Activated CD8-positive, alpha-beta memory T cell treated with anti-CD3 and anti-CD28 coated beads for 1 hour (primary cell): ENCODE measurements at places on chromosomes 3 and 15.

DNA sequence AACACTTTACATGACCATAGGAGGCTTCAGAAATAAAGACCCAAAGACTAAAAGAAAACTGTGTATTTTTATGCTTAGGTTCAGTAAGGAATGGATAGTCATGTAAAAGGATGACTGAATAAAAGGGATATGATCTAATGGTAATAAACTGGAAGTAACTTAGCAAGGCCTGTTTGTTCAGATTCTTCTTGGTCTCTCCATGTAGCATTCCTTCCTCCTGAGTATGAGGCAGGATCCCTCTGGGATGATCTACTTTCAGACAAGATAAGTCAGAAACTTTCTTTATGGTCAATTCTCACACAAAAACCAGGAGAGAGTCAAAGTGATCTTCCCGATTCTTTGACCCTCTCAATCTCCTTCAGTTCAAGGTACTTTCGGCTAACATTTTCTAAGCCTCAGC lies 340.8 kb upstream of the DCBLD2 start:
- no peak for DNase-seq

- no peak for DNase-seq
These were observed 33.7 kb downstream of the CRTC3 start for GRCh38 chr15:90563463-90563862.

DNA sequence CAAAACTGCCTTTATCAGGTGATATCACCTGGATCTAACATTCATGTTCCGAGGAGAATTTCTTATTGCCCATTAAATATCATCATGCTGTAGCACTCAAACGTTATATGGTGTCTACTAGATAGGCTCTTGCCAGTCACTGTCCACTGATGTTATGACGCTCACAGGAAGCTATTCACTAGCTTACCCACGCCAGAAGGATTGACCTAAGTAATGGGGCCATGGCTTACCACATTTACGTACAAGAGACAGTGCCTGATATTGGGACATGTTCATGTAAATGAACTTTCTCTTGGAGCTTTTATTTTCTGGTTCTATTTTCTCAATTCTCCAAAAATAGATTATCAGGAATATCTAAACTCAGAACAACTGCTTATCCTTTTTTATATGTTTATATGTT lies 91.7 kb upstream of the NAALADL2 start:
- DNase-seq = no peak

GRCh38 chr3:132253262-132253878 lies 63.8 kb upstream of the ACP3 start:
- DNase-seq = no peak

GRCh38 chr3:16456784-16457415 lies 56.6 kb downstream of the RFTN1 start:
- no peak for DNase-seq

DNA sequence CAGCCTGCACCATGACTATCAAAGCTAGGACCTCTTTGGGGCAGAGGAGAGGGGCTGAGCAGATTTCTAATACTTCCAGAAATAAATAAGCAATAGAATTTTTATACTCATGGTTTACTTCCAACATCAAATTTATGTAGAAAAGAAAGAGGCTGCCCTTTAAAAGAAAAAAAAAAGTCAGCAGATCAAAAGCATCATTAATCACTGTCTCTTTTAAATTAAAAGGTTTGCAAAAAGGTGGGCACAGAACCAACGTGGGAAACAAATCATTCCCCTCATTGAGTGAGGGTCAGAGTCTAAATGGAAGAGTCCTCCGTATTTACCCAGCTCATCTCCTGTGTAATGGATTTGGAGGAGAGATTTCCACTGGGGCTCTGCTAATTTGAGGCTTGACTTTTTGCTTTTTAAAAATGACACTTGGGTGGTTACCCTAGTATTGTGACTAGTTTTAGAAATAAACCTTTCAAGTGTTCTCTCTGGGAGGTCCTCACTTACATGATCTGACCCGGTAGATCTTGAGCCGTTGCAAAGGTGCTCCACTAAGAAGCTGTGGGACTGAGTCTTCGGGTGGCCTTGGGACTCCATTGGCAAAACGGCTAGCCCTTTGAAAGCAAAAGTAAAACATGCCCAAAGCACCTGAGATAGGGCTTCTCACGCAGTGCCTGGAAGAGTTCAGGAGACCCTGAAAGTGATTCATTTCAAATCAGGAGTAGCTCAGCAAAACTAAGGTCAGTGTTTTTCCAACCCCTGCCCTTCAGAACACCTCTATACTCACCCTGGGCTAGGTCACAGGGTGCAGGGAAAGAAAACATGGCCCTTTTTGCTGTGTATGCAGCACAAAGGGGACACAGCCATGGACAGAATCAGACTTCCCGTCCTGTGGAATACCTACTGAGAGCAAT lies 320.9 kb downstream of the FOXP1 start:
- no peak for DNase-seq

DNA sequence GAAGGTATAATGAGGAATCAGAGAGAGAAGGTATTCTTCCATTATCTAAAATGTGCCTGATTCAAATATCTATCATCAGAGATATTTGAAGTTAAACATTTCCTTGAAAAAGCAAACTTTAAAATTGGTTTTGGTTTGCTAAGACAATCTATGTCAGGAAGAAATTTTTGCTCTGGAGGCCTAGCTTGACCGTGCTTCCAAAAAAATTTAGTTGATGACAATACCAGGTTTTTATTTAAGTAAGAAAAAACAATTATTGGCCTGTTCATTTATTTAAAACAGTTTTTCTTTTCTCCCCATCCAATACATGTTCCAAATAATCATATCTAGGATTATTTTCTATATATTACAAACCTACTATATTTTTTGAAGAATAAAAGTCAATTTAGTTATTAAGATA lies 75.3 kb downstream of the OTOL1 start:
- DNase-seq = no peak

DNA sequence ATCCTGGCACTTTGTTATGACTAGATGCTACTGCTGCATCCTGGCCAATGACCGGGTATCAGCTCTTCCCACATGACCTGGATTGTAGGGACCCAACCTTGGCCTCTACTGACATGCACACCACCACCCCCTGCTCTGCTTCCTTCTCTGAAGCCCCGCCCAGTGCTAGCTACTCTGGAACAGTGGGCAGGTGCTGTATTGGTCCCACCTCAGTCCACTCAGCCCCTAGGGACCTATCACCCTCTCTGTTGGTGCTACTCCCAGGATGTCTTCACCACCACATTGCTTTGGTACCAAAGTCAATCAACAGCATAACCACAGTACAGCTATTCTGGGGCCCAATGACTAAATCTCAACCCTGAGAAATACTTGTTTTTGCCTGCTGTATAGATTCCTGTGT lies 170.2 kb upstream of the PRICKLE2 start:
- DNase-seq = no peak

GRCh38 chr3:74523811-74524210 lies 90.6 kb downstream of the CNTN3 start:
- no peak for DNase-seq

- no peak for DNase-seq
These were observed 263.0 kb downstream of the ULK4 start for GRCh38 chr3:41698898-41699297.

GRCh38 chr15:73560501-73561117 lies 72.6 kb downstream of the NPTN start:
- no peak for DNase-seq

- no peak for DNase-seq
These were observed 186.7 kb upstream of the SLC2A2 start for GRCh38 chr3:171213178-171213577.

- DNase-seq = no peak
These were observed 336.8 kb upstream of the MCTP2 start for GRCh38 chr15:93894438-93895036.

GRCh38 chr3:188697127-188697526 lies 474.6 kb upstream of the TPRG1 start:
- no peak for DNase-seq
